ENCODE measurements at places on chromosomes 3 and 15. TPM values are rescaled to one million over a fixed set of nuclear protein-coding genes. Genes with fewer than 3 reads are reported as not detected.

Gene AADACL2
- total RNA-seq = not detected

GRCh38 chr3:51734572-51734907 is 27.7 kb downstream of the GRM2 start:
- no peak for DNase-seq

DNA sequence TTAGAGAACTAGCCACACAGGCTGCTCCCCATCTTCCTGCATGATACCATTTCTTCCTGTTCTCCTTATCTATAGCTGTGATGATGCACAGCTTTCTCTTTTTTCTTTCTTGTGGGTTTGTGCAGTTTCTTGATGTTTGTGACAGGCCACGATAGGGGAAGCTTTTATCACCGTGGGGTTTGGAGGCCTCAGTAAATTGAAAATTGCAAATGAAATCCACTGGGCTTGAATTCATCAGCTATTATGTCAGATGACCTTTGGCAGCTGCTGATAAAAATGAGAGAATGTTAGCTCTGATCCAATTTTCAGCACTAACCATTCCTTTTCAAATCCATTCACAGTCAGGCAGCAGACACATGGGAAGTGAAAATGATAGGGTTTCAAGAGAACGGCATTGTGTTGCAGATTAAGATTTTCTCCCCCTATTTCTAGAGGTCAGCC is 176.9 kb upstream of the SOX2 start:
- DNase-seq = no peak

DNA sequence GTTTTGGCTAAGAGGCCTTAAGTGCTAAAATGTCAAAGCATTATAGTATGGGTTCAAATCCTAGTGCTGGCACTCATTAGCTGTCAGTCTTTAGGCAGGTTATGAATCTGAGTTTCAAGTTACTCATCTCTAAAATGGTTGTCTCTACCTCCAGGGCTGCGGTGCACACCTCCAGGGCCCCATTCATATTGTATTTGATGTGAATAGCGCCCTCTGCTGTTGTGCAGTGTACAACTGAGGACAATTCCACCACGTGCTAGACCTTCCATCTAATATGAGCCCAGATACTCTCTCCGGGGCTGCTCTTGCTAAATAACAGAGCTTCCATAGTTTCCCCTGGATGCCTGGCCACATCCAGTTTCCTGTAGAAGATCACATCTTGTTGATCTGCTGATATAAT is 54.3 kb downstream of the OXNAD1 start:
- DNase-seq = no peak

DNA sequence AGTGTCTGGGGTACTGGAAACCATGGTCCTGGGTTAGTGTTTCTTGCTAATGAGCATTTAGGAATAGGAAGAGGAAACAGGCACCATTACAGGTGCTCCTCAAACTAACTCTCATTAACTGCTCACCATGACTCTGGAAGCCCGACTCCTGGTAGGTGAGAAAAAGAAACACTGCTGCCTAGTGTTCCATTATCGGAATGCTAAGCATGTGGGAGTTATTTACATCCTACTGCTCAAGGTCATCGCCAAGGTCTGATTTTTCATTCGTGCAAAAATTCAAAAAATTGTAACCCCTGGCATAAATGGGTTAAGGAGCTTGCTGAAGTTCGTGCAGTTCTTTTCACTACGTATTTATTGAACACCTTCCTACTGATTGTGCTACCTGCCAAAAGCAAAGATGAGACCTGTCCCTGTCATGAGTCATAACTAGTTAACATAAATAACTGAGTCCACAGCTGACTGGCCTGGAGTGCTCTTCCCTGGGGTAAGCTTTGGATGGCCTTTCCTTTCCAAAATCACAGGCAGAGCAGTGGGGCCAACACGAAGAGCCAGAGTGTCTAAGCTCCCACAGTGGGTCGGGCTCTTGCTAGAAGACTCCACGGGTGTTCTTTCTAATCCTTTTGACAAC is 22.7 kb upstream of the PAQR5 start:
- no peak for DNase-seq

GRCh38 chr3:63824309-63824708 is 5.2 kb downstream of the C3orf49 start:
- peak; percentile 57 for DNase-seq

GRCh38 chr3:28317438-28318022 is 31.0 kb upstream of the ZCWPW2 start:
- DNase-seq = peak; percentile 23

Gene PAQR5
- total RNA-seq = 1.0 TPM

DNA sequence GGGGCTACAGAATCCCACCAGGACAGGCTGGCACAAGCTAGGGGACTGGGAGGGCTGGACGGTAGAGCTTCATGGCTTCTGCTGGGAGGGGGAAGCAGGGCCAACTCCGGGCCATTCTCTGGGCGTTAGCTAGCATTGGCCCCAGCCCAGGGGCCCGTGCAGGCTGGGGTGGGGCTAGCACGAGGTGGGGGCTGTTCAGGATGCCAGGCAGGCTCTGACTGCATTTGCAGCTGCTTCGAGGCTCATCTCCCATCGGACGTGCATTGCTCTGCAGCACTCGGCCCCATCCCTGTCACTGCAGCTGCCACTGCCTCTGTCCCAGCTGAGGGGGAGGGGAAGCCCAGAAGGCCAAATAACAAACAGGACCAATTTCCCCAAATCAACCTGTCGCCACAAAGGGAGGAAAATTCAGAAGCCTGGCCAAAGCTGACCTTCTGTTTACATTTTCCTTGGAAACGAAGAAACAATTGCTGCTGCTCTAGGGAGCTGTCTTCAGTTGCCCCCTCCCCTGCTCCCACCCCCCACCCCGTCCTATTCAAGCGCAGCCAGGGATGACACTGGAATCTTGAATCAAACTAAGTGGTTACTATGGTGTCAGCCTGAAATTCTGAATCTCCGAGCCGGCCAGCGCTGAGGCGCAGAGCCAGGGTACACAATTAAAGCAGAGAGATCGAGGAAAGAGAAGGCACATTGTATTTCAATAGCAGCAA is 138.8 kb upstream of the PRR20G start:
- no peak for DNase-seq

- no peak for DNase-seq
Observed at GRCh38 chr3:117409701-117410459, 700.3 kb downstream of the TUSC7 start.

DNA sequence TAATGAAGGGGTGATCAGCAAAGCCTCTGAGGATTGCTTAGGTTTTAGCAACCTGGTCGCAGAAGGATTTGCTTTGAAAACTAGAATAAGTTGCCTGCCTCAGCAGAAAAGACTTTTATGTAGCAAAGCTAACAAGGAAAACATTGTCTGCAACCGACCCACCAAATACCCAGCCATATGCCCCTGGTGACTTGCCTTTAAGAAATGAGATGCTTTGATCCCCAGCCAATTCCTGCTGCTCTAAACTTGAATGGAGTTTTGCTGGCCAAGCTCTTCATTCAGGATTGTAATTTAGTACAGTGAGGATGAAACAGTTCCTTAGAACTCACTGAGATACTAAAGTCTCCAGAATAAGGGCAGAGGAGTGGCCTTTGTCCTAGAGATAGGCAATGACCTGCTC is 139.8 kb upstream of the PROK2 start:
- DNase-seq = no peak

Gene GRK7
- not detected for total RNA-seq

Gene RCN2
- total RNA-seq = 98.1 TPM

DNA sequence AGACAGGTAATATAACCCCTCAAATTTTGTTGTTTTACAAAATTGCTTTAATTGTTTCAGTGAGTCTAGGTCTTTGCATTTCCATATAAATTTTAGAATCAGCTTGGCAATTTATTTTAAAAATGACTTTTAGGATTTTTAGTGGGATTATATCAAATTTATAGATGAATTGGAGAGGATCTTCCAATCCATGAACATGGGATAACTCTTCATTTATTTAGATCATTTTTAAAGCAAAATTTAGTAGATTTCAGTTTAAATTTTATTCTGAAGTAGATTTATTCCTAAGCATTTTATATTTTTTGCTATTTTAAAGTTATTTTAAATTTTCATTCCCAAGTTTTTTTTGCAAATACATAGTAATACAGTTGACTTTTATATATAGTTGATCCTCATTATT is 58.1 kb upstream of the THSD4 start:
- DNase-seq = no peak
